ENCODE measurements at places on chromosomes 2 and 18. TPM values are rescaled to one million over a fixed set of nuclear protein-coding genes. Genes with fewer than 3 reads are reported as not detected.

- no peak for DNase-seq
These were observed 3.4 kb upstream of the CYP1B1 start for GRCh38 chr2:38079116-38080052.

DNA sequence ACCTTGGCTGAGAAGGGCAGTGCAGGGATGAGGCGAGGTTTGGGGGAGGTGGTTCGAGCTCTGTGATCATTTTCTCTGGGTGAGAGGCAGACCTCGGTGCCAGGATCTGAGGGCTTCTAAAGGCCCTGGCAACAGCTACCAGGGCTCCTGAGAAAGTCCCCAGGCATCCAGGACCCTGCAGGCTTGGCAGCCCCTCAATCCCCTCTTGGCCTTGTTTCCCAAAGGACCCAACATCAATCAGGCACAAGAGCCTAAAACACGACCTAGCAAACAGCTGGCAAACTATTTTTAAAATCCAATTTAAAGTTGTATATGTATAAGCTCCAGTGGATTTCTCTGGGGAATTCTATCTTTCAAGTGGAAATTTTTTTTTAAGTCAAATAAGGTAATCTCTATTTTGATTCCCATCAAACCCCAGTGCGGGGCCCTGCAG lies 15.0 kb upstream of the MAT2A start:
- no peak for DNase-seq

GRCh38 chr2:88729061-88729745 lies 37.7 kb downstream of the RPIA start:
- no peak for DNase-seq

GRCh38 chr2:21642647-21643046 lies 518.9 kb downstream of the TDRD15 start:
- no peak for DNase-seq

DNA sequence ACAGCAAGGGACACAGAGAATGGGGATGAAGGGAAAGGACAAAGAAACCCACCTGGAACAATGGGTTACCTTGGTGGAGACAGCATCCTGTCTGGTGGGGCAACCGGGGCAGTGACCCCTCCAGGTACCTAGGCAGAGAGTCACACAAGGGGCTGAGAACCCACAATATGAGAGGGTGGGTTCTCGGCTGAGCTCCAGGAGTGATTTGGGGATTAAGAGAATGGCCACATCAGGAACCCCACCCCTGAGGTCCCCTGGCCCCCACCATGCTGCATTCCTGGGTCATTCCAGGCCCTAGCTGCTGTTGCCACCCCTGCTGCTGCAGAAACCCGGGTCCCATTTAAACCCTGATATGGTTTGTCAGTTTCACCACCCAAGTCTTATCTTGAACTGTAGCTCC lies 172.3 kb downstream of the RTP5 start:
- no peak for DNase-seq

The KCNS3 gene
- not detected for total RNA-seq

DNA sequence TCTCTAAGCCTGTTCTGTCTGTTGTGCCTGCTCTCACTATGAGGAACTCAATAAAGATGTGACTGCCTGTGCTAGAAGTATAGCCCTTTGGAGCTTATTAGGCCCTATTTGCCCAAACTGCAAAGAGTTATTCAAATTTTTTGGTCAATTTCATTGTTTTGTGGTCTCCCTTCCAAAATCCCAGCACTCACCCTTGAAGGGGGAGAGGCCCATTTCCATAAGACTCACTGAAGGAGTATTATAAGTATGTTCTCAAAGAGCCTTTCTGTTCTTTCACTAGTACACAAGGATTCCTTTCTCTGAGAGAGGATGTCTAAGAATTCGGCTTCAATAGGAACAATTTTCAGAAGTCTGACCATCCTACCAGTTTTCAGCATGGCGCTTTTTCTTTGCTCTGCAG lies 641.9 kb upstream of the REG3G start:
- no peak for DNase-seq

DNA sequence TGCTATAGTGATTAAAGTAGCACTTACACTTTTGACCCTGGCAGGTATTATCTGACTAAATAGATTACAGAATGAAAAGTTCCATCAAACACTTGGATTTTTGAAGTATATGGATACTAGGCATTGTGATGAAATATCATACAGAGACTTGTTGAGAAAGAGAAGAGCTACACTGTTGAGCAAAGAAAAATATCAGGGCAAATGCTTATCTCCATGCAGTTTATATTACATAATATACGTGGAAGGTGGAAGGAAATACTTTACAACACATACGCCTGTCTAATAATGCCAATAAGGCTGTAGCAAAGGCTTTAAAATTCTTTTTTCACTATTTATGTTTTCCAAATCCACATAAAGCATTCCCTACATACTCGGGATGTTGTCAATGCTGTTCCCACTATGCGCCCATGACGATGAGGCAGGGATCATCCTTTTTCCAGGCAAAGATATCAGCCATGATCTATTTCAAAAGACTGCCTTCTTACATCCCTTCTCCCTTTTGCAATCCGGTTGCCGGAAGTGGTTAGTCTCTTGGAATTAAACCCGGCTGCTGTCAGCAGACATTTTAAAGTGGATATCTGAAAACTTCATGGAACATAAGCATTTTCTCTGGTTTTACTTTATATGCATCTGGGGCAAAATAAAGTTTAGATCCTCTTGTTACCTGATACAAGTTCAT lies 92.6 kb upstream of the ITGA4 start:
- no peak for DNase-seq

DNA sequence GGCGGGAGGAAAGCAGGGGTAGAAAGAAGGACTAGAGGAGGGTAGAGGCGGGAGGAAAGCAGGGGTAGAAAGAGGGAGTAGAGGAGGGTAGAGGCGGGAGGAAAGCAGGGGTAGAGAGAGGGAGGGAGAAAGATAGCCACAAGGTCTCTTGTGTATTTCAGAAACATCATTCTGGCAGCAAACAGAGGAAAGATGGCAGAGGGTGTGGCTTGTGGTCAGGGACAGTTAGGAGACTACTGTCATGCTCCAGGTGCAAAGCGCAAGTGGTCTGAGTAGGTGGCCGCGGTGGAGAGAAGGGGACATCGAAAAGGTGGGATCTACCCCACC lies 82.4 kb upstream of the TAF1B start:
- DNase-seq = no peak

DNA sequence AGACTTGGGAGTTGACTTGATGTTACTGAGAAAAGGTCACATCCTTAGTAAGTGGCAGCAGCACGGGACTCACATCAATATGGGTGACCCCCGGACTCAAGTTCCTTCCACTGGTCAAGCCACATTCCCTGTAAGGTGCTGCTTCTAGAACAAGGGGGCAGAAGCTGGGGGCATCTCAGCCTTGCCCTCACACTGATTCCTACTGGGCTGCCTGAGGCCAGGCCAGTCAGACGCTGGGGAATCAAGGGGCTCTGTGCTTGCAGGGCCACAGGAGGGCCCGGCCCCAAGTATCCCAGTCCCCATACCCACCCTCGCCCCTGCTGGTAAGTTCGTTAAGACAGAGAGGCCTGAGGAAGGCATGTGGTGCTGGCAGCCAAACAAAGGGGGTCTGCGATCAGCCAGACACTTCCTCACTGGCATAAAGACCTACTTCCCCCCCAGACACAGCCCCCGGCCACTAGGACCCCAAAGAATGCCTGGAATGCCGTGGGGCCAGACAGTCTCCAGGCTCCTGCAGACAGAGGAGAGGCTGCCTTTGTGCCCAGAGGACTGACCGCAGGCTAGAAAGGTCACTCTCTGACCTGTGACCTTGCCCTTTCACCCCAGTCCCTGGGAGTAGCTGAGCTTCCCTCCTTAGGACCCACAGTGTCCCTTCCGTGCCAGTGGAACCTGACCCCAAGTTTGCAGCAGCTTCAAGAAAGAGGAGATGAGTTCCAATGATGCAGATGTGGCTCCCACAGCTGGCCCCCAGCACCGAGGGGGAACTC lies 83.6 kb downstream of the HS1BP3 start:
- no peak for DNase-seq

GRCh38 chr2:241019441-241020139 lies 21.2 kb downstream of the SNED1 start:
- DNase-seq = no peak

The RGPD4 gene
- not detected for total RNA-seq

GRCh38 chr2:168327328-168327727 lies 79.9 kb upstream of the STK39 start:
- DNase-seq = no peak

DNA sequence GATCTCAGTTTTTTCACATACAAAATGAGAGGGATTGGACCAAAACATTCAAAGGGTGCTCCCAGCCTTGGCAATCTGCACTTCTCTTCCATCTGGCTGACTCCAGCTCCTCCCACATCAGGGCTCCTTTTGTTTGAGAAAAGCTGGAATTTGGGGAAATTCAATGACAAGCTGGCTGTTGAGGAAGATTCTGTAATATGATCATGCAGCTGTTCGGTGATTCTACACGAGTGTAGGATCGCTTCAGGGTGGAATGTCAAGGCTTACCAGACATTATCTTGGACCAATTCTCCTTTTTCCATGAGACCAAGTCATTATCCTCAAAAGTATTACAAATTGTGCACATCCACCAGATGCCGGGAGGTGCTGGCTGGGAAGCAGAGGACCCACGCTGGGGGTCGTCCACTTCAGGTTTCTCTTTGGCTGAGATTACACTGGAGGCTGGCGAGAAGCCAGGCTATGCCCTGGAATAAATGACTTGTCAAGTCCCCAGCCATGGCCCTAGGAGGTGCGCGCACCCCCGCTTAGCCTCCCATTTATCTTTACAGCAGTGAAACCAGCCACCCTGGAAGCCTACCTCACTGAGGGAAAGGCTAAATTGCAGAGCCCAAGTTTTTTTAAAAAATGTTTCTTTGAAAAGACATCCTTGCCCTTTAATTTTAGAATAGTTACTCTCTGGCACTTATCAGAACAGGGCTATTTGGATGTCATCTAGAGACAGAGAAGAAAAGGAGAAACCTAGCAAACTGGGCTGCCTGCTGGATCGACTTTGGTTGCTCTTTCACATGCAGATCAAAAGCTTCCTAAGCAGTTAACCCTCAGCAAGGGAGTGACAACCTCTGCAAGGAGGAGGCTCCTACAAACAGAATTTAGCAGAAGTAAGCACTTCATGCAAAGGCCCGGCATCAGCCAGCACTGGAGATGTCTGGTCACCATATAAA lies 42.5 kb upstream of the LCLAT1 start:
- no peak for DNase-seq

GRCh38 chr18:5145168-5145825 lies 51.8 kb downstream of the AKAIN1 start:
- no peak for DNase-seq

The DOK6 gene
- total RNA-seq = not detected

DNA sequence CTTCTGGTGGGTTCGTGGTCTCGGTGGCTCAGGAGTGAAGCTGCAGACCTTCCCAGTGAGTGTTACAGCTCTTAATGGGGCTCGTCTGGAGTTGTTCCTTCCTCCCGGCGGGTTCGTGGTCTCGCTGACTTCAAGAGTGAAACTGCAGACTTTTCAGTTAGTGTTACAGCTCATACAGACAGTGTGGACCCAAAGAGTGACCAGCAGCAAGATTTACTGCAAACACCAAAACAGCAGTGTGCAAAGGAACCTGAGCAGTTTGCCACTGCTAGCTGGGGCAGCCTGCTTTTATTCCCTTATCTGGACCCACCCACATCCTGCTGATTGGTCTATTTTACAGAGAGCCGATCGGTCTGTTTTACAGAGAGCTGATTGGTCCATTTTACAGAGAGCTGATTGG lies 55.6 kb downstream of the CHRNA1 start:
- no peak for DNase-seq

- DNase-seq = no peak
These were observed 888.4 kb downstream of the BCL11A start for GRCh38 chr2:59665021-59665420.

The CIB4 gene
- not detected for total RNA-seq

DNA sequence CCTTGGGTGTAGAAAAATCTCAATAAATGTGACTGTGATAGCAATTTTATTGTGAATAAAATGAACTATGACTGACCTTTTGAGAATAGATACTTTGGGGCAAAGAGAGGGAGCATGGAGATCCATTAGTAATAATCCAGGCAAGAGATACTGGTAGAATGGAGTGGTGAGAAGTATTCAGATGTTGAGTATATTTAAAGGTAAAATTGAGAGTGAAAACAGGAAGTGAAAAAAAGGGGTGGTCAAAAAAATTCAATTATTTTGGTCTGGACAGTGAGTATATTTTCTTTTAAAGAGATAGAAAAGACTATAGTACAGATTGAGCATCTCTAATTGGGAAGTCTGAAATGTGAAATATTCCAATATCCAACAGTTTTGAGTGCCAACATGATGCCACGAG lies 1515.6 kb upstream of the NXPH2 start:
- no peak for DNase-seq

DNA sequence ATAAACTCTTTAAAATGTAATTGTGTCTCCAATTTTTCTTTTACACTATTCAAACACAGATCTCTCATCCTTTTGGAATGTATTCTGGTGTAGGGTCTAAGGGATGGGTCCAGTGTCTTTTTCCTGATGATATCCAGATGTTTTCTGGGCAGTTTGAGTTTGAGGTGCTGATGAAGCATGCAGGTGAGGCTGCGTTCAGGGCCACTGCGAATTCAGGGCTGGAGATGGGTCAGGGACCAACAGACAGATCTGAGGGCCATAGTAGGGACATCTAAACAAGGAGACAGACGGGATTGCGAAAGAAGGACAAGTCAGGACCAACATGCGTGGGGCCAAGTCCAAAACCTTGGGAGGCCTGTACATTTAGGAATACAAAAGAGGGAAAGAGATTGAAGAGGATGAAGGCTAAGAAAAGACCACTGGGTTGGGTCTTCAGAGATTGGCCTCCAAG lies 70.2 kb downstream of the ACAA2 start:
- DNase-seq = no peak

DNA sequence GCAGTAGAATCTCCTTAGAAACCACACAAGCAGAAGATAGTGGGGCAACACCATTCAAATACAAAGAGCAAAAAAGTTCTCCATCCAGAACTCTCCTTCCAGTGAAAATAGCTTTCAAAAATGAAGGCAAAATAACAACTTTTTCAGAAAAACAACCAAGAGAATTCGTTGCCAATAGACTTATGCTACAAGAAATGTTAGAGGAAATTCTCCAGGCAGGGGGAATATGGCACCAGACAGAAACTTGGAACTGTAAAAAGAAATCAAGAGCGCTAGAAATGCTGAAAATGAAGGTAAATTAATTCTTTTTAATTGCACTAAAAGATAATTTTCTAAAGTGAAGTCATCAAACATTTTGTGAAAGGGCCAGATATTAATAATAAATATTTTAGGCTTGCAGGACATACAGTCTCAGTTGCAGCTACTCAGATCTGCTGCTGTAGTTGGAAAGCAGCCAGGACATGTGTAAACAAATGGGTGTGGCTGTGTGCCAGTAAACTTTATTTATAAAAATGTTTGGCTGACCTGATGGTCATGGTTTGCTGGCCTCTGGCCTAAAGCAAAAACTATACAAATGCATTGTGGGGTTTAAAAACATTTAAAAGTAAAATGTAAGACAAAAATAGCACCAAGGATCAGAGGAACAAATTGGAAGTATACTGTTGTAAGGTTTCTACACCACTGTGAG lies 73.7 kb upstream of the TGFA start:
- DNase-seq = no peak

DNA sequence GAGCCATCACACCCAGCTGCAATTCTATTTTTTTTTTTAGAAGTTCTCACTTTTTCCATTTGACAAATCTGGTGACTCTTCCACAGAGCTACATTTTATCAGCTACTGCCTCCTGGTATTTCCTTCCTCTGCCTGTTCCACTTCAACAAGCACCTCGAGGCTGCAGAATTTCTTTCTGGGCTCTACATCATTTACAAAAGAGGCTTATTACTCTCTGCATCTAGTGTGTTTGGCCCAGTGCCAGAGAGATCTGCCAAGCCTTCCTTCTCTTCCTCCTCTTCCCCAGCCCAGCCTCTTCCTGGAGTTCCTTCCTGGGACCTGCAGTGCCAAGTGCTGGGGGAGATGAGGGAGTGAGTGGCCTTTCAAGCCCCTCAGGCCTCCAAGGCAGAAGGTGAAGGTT lies 119.6 kb upstream of the ITGA6 start:
- DNase-seq = no peak

All from activated naive CD4-positive, alpha-beta T cell treated with anti-CD3 and anti-CD28 coated beads, Interleukin-2, amount 50 U/mL, for 72 hours (primary cell).